CD4-positive, alpha-beta T cell (primary cell): ENCODE measurements at places on chromosomes 6 and 20. TPM values are rescaled to one million over a fixed set of nuclear protein-coding genes. Genes with fewer than 3 reads are reported as not detected.

The PAK5 gene
- not detected for total RNA-seq

The INSM1 gene
- not detected for total RNA-seq

The PRPF6 gene
- 50.6 TPM for total RNA-seq

The LGSN gene
- total RNA-seq: not detected

The BCKDHB gene
- 8.1 TPM for total RNA-seq

The ALDH8A1 gene
- 1.4 TPM for total RNA-seq

The ZBTB24 gene
- total RNA-seq: 10.5 TPM

GRCh38 chr6:89862698-89863097 is 31.6 kb upstream of the GJA10 start:
- no peak for DNase-seq

DNA sequence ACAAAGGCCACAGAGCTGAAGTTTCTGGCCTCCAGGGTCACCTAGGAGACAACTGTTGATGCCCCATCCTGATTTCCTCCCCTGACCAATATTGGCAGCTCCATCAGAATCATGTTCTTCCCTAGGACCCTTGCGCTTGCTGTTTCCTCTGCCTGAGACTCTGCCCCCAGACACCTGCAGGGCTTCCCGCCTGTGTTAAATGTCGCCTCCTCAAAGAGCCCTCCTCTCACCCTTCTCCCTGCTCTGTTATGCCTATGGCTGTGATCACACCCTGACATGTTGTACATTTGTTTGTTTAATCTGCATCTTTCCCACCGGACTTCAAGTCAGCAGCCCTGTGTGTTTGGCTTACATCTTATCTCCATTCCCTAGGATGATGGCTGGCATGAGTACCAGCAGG is 30.1 kb downstream of the DLGAP4 start:
- DNase-seq: no peak

DNA sequence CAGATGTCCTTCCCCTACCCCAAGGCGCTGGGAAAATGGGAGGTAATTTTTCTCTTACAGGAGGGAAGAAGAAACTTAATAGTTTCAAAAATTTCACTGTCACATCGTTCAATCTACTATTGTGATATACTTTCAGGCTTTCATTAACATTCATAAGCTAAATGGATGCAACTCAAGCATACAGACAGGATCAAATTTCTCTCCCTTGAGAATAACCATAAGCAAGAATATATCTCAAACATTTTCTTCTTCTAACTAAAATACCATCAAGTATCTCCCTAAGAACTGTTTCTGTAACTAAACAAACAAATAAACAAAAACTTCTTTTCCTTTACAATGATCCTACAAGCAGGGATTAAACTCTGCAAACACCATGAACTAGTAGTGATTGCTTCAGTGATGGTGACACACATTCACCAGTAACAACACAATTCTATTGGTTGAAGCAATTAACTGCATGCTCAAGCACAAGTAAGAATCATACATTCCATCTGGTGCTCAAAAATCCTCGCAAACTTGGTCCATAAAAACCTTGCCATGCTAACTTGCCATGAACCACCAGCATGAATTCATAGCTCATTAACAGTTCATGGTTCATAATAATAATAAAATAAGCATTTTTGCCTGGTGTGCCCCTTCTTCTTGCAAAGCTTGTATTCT is 183.8 kb downstream of the PTPRK start:
- DNase-seq: no peak

GRCh38 chr20:11001302-11001701 is 327.5 kb upstream of the JAG1 start:
- DNase-seq: no peak

GRCh38 chr6:44255871-44256774 is 1.2 kb downstream of the SLC35B2 start:
- no peak for DNase-seq

DNA sequence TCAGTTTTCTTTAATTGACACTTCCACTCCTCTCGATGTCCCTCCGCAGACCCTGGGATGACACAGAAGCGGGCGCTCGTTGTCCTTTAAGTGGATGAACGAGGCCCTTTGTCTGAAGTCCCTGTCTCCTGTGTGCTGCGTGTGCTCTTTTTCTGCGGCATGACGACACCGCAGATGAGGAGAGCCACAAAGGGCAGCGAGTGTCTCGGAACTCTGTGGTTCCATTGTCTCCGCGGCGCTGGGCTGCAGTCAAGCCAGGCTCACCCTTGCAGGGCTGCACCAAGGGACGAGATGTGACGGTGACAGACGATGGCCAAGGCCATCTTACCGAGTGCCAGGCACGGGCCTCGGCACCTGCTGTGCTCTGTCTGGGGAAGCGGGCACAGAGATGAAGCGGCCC is 10.6 kb downstream of the PRR18 start:
- no peak for DNase-seq

GRCh38 chr20:43550456-43550855 is 8.4 kb upstream of the SGK2 start:
- DNase-seq: no peak

- DNase-seq: no peak
Measured at GRCh38 chr20:55095745-55096400, 620.5 kb downstream of the DOK5 start.

GRCh38 chr6:127877231-127877630 is 23.6 kb downstream of the THEMIS start:
- no peak for DNase-seq

- DNase-seq: no peak
Measured at GRCh38 chr6:28395918-28396317, 3.6 kb downstream of the ZSCAN12 start.

DNA sequence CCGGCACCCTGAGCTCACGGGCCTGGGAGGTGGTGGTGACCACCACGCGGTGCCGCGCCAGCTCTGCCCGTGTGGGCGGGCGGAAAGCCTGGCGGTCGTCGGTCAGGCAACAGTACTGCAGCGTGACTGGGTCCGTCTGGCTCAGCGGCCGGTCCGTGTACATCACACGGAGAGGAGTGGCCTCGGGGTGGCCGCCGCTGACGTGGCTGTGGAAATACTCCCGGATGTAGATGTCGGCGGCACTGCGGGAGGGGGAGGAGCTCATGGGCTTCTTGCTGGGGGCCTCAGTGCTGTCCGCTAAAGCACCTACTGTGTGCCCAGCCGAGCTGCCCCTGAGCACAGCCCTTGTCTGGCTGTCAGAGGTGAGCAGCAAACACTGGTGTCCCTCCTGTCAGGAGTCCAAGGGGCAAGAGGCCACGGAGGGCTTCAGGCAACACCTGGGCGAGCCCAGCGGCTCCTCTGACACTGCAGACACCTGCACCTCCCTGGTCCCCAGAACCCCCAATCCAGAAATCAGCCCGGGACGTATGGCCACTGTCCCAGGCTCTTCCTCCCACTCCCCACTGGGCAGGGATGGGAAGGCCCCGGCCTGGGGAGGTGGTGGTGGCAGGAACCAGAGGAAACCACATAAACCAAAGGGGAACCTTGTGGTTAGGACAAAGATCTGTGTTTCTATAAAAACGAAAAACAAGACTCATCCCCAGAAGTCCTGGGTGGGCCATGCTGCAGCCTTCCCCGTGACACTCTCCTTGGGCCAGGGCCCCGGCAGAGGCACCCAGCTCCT is 6.5 kb downstream of the HELZ2 start:
- peak; percentile 35 for DNase-seq

DNA sequence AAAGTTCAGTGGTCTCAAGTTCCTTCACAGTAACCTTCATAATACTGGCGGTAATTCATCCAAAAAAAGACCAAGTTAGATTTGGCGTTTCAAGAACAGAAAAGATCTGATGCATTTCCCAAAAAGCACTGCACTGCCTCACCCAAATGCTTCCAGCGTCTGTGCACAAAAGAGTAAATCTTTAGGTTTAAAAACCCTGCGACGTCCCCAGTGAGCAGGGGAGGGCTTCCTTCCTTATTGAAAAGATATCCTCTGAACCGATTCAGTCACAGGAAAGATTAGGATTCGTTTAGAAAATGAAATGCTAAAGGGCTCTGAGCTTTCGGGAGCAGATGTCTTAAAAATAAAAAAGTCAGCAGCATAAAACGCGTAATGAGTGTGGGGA is 654 bp downstream of the TBC1D7 start:
- DNase-seq: no peak

DNA sequence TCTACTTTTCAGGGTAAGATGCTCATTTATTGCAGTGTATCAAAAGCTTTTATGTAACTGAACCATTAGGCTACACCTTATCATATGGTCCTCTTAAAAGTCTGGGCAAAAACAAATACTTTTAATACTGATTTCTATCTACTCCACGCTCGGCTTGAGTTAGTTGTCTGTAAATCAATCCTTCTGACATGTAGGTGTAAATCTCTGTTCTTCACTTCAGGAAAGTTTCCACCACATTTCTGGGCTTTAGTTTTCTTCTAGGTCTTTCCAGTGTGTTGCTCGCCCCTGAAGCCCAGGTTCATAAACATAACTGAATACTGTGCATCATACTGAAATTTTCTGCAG is 89.2 kb upstream of the RNF217 start:
- no peak for DNase-seq

DNA sequence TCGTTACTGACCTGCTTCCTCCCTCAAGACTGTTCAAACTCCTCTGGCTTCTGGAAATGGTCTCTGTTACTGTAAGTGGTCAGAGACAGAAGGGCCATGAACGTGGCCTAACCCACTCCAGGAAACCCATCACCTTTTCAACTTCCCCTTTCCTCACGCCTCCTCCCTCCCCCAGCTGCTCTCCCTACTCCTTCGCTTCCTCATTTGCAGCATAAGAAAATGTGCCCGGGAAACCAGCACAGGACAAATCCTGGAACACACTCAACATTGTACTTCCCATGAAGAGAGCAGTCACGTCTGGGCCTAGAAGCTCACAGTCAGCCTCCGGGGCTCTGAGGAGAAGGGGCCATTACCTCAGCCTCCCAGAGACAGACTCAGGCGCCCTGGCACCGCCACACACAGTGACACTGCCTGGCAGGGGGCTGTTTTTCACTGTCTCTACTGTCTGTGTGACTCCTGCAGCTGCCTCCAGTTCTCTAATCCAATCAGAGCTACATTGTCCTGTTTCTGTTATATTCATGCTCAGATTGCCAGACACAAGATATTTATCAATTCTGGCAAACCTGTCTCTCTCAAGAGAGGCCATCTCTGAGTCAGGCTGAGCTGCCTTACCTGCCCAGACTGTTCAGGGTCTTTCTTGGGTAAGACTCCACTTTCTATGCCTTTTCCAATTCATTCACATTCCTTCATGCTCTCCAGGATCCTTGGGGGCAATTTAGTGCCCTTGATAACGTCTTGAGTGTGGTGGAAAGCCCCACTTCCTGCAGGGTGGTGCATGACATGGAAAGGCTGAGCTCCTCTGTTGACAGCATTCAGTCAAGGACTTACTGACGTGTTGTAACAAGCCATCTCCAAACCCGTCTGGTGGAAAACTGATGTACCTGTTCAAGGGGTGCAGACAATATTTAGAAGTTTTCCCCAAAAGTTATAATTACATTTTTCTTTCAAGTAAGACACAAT is 242.2 kb downstream of the HIVEP2 start:
- DNase-seq: no peak

DNA sequence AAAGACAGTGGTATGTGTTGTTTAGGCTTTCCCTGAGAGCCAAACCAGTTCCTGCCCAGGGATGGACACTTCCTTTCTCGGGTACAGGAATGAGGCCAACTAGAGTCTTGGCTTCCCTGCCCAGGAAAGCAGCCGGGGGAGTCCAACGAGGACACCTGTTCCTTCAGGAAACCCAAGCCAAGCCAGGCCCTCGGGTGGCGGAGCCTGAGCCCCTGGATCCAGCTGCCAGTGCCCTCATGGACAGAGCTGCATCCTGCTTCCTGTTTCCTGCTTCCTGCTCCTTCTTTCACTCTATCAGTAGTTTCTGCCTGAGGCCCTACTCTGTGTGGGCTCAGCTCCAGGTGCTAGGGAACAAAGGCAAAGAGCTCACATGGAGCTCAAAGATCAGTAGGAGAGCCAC is 7.9 kb upstream of the SIRPA start:
- no peak for DNase-seq

- DNase-seq: no peak
Measured at GRCh38 chr6:3230256-3230882, 2.9 kb upstream of the TUBB2B start.

DNA sequence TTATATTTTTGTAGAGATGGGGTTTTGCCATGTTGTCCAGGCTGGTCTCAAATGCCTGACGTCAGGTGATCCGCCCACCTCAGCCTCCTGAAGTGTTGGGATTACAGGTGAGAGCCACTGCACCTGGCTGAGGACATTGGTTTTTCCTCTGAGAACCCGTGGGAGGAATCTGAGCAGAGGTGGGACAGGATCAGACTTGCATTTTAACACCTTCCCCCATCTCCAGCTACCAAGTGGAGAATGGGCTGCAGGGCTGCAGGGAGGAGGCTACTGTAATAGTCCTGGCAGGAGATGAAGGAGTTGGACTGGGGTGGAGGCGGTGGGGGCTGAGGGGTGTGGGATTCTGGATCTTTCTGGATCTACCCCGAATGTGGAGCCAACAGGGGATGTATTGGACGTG is 24.5 kb downstream of the FAM110A start:
- DNase-seq: no peak

GRCh38 chr20:16174311-16174710 is 398.9 kb downstream of the KIF16B start:
- no peak for DNase-seq

- no peak for DNase-seq
Measured at GRCh38 chr6:54282186-54282585, 26.1 kb upstream of the TINAG start.

GRCh38 chr6:124054034-124054433 is 250.4 kb downstream of the NKAIN2 start:
- DNase-seq: no peak

- no peak for DNase-seq
Measured at GRCh38 chr6:41193171-41193734, 7.7 kb downstream of the TREML2 start.

DNA sequence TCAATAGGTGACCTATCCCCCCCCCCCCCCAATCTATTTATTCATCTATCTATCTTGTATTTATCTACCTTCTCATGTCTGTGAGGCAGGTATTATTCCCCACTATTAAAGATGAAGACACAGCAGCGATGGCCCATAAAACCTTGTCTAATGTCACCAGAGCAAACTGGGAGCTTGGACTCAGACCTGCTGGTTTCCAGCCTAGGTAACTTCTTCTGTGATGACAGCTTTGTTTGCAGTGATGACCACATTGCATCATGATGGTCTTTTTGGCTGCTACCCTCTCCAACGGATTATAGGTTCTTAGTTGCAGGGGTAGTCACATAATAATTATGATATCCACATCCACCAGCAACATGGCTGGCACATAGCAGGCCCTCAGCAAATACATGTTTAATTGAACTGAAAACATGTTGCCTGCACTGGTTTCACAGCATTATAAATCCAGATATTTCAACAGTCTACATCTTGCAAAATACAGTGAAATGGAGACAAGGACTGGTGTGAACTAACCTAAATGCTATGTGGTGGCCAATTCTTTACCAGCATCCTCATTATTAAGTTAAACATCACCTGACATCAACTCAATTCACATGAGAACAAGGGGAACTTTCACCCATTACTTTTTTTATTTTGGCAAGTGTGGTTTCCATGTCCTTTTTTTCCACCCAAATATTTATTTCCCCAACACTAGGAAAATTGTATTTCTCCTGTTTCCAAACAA is 712.5 kb upstream of the NRSN1 start:
- DNase-seq: no peak
